ENCODE measurements at places on chromosomes 1 and 21. TPM values are rescaled to one million over a fixed set of nuclear protein-coding genes. Genes with fewer than 3 reads are reported as not detected.

GLMN gene
- 5.7 TPM for polyA plus RNA-seq

RGS1 gene
- polyA plus RNA-seq = 96.8 TPM

DNA sequence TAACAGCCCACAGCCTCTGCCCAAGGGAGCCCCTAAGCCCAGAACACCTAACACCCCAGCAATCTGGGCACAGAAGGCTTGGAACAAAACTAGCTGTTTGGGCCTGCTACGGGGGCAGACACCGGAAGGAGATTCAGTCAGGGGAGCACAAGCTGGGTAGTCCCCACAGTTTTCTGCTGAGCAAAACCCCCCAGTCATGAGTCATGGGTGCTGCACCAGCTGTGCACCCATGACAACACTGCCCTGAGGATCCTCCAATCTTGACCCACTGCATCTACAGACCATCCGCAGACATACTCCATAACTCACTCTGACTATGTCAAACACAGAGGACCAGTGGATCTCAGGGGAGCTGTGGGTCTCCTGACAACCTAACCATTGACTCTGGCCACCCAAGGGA, 105.1 kb downstream of the LRIG2 start:
- no peak for DNase-seq

GBP4 gene
- 10.1 TPM for polyA plus RNA-seq

DNA sequence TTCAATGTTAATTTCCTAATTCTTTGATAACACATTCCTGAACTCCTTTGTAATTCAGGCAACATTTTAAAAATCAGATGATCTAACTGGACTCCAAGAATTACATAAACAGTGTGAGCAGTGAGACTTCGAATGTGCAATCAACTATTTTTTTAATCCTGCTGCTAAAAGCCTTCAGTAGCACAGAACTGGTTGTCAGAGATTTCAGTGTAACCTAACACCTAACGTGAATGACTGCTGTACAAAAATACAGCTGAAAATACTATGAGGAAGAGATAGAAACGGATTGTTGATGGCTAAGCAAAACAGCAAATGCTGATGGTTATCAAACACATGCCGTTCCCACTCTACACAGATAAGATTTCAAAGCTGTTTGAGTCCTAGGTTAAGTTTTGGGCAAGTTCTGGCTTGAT, 46.1 kb downstream of the APP start:
- no peak for DNase-seq

GRCh38 chr1:177286396-177286795, 115.6 kb downstream of the BRINP2 start:
- DNase-seq = no peak

MR1 gene
- polyA plus RNA-seq = 16.2 TPM

TTC22 gene
- polyA plus RNA-seq = 1.0 TPM

SPRR1A gene
- polyA plus RNA-seq = not detected

GRCh38 chr1:192506741-192507155, 68.8 kb upstream of the RGS1 start:
- DNase-seq = no peak

GRCh38 chr1:18279351-18280074, 171.9 kb downstream of the IGSF21 start:
- DNase-seq = no peak

DNA sequence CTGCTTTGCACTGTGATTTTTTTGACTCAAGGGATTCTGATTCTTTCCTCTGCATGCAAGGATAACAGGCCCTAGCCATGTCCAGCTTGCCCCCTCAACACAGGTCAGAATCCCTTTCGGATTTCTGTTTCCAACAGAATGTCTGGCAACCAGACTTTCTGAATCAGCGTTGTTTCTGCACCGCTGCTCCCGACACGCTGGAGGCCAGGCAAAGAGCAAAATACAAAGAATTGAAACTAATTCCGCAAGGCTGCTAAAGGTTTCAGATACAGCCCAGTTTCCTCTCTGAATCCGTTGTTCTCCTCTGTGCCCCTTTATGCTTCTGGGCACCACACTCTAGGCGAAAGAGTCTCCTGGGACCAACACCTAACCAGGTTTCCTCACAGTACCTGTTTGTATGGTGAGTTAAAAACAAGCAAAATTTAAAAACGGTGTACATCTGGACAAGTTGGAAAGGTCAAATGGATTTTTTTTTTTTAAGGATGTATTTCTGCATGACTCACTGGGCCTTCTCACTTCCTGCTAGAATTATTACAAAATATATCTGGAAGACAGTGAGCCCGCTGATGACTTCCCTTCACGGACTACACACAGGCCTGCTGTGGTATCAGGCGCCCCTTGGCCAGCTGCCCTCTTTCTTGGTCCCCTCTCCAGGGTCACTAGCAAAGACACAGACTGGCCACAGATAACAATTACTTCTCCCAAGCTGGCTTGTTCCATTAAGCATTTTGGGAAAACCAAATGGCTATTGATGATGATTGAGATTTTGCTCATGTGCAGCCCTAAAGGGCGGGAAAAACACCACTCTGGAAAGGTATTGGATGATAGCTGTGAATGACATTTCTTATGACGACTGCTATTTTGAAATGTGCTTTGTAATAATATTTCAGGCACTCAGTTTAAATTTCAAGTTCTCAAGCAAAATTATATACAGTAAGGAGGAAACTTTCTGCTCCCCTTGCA, 118.3 kb downstream of the TGFB2 start:
- DNase-seq = no peak

- no peak for DNase-seq
These were observed 230.8 kb upstream of the CACYBP start for GRCh38 chr1:174768949-174769348.

Measured in urinary bladder (tissue), 4 donors.